MG63 (cell line): ENCODE measurements at places on chromosomes 7 and 10. TPM values are rescaled to one million over a fixed set of nuclear protein-coding genes. Genes with fewer than 3 reads are reported as not detected.

SRPK2 gene
- total RNA-seq, result 40.5 and 56.9 TPM in 2 replicates

ECHDC3 gene
- total RNA-seq, result 45.2 and 63.9 TPM in 2 replicates

TBL2 gene
- total RNA-seq, result 68.6 and 79.0 TPM in 2 replicates

VIPR2 gene
- not detected in 2 replicates for total RNA-seq

FOXP2 gene
- 0.20 TPM in 1 of 2 replicates, not detected in the other for total RNA-seq

CPVL gene
- 7.0 and 8.9 TPM in 2 replicates for total RNA-seq

NME8 gene
- total RNA-seq, result not detected in 2 replicates

PTN gene
- total RNA-seq, result 0.20 TPM in 1 of 2 replicates, not detected in the other

DNA sequence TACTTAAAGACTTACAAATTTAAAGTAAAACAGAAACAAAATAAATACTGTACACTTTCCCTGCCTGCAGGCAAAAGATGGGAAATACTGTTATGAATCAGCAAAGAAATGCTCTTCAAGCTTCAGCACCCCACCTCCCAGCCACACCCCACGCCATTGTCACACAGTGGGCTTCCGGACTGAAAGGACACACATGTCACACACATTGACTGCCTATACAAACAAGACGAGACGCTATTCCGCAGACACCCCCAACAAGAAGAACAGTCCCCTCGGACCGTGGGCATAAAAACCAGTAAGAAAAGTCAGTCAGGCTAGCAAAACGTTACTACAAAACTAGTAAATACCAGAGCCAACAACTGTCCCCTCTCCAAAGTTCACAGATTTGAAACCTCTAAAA lies 22.2 kb upstream of the PARP12 start:
- no peak for DNase-seq

GRCh38 chr10:71824333-71824732 lies 26.7 kb downstream of the PSAP start:
- DNase-seq, result no peak

DNA sequence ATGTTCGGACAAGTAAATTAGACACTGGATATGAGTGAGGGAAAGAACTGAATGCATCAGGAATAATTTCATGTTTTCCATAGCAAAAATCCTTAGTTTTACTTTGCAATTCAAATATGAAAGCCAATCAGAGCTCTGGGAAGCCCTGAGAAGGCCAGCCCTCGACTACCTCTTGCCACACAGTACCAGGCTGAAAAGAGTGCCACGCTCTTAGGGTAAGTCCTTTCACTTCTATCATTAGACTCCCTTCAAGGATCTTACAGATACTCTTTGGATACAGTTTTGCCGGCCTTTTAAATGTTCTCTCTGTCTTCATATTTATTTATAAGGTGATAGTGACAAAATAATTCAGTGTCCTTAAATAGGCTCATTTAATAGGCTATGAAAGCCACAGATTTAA lies 1.9 kb downstream of the COBL start:
- DNase-seq, result no peak

GRCh38 chr10:71767420-71768035 lies 5.8 kb downstream of the VSIR start:
- DNase-seq, result peak; percentile 86

DNA sequence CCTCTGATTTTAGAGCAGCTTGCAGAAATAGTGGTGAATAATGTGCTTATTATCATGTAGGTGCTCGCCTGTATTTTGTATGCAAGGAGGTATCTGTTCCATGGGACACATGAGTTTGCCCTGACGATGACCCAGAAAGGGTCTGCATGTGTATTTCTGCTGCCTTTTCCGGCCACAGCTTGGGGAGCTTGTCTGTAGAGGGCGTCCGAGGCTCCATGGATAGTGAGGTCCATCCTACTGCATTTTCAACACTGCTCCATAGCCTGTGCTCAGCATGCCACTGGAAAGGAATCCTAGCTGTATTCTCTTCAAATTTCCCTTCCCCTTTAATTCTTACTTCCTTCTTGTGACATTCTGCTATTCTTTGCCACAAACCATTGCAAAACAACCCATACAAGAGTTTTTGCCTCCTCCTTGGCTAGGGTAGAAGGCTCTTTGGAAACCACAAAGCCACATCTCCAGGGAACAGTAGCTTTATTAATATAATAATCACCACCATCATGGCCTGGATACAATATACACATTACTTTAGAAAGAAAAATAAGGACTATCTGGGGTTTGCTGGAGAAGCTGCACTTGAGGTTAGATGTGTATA lies 127.7 kb downstream of the DYNC1I1 start:
- DNase-seq, result no peak

DNA sequence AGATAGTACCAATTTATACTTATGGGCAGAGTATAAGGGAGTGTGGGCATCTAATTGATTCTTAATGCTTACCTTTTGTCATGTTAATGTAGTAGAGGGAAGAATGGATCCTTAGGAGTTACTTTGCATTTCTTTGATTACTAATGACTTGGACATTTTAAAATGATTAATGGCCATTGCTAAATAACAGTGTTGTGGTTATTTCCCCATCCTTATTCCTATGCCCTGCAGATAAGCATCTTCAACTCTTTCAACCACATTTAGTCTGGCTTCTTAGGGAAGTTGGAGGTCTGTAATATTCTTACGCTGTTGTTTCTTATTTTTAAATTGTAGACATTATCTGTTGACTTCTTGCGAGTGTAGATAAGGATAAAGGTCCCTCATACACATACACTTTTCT lies 37.2 kb downstream of the KAT6B start:
- DNase-seq, result no peak

DNA sequence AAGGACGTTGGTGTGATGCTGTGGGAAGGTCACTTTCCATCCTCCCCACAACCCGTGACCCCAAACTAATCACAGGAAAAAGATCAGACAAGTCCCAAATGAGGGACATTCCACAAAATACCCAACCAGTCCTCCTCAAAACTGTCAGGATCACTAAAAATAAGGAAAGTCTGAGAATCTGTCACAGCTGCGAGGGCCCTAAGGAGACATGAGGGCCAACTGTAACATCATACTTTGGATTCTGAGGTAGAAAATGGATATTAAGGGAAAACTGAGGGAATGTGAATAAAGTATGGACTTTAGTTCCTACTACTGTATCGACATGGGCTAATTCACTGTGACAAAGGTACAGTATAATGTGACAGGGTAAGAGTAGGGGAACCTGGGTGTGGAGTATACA lies 85.1 kb upstream of the FAM20C start:
- no peak for DNase-seq

GRCh38 chr10:108452533-108452932 lies 1288.0 kb upstream of the SORCS1 start:
- DNase-seq, result no peak

- no peak for DNase-seq
Observed at GRCh38 chr7:123579416-123579815, 21.8 kb upstream of the NDUFA5 start.

DNA sequence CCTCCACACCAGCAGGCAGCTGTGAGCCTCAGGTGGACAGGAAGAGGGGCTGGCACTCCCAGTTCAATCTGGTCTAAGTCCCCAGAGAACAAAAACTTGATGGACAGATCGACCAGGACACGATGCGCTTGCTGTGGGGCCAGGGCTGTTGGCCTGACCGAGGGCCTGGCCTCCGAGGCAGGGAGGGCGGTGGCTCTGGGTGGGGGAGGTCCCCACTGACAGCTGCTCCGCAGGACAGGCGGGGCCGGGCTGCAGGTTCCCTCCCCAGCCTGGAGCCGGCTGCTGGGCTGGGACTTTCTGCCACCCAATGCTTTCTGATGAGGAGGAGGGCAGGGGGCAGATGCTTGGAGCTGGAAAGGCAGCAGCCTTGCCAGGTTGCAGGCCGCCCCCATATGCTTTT lies 37.4 kb upstream of the ADGRA1 start:
- no peak for DNase-seq
